ENCODE measurements at places on chromosomes 7 and 10.
A peak's percentile ranks its signal among the peaks of the same experiment; 100 is the strongest.

- H3K4me3 ChIP-seq: peak overlapping the region; percentile 81
- DNase-seq: no peak
- H3K27ac ChIP-seq: peak overlapping the region; percentile 63
- peaks cover 10% of the 10 kb centered on the region for H3K4me1 ChIP-seq
Observed at GRCh38 chr10:73167458-73167782, 388 bp downstream of the ECD start.

- H3K27me3 ChIP-seq: no peaks in the 10 kb centered on the region
- no peak overlapping the region for H3K27ac ChIP-seq
- no peaks in the 10 kb centered on the region for H3K36me3 ChIP-seq
- no peaks in the 10 kb centered on the region for H3K4me1 ChIP-seq
- H3K4me3 ChIP-seq: no peak overlapping the region
- DNase-seq: no peak
Observed at GRCh38 chr7:73901823-73902597, 41.1 kb downstream of the TMEM270 start.

- H3K4me3 ChIP-seq: no peak overlapping the region
- H3K36me3 ChIP-seq: no peaks in the 10 kb centered on the region
- H3K27me3 ChIP-seq: no peaks in the 10 kb centered on the region
- no peak for DNase-seq
Observed at GRCh38 chr7:84085147-84085546, 109.4 kb downstream of the SEMA3A start.

DNA sequence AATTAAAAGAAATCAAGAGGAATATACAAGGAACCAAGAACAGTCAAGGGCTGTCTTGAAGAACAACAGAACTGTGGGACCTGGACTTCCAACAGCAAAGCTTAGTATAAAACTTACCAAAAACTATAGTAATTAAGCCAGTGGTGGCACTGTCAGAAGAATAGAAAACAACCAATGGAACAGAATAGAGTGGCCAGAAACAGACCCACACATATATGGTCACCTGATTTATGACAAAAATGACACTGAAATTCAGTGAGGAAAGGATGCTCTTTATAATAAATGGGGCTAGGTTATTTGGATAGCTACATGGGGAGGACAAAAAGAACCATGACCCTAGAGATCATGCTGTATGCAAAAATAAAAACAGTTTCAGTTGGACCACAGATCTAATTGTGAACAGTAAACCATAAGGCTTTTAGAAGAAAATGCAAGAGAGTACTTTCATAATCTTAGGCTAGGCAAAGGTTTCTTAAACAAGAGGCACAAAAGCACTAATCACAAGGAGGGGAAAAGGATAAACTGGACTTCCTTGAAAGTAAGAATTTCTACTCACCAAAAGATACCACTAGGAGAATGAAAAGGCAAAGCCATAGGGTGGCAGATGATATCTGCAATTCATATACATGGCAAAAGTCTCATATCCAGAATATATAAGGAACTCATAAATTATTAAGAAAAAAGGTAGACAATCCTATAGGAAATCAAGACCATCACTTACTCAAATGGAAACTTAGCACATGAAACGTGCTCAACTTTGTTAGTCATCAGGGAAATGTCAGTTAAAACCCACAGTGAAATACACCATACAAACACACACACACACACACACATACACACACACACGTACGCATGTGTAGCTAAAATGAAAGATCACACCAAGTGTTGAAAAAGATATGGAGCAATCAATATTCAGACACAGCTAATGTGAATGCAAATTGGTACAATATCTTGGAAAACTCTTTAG is 20.8 kb downstream of the HYCC1 start:
- no peaks in the 10 kb centered on the region for H3K27me3 ChIP-seq
- H3K4me3 ChIP-seq: no peak overlapping the region
- H3K27ac ChIP-seq: no peak overlapping the region

DNA sequence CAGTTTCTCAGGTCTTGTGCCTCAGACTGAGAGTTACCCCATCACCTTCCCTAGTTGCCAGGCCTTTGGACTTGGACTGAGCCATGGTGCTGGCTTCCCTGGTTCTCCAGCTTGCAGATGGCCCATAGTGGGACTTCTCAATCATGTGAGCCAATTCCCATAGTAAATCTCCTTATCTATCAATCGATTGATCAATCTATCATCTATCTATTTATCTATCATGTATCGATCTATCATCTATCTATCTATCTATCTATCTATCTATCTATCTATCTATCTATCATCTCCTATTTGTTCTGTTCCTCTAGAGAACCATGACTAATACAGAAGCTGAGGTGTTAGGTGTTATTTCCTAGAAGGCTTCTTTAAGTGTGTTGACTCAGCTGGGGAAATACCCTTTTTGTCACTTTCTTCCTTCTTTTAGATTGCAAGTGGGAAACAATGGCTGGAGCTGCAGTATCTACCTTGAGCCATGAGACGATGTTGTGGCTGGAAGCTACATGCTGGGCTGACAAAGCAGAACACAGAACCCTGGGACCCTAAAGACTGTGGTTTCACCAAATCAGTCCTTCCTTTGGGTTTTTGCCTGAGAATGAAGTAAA is 234.7 kb upstream of the GLI3 start:
- no peak overlapping the region for H3K4me3 ChIP-seq
- H3K4me1 ChIP-seq: no peaks in the 10 kb centered on the region
- no peaks in the 10 kb centered on the region for H3K27me3 ChIP-seq
- no peak overlapping the region for H3K27ac ChIP-seq
- DNase-seq: no peak

- H3K27ac ChIP-seq: no peak overlapping the region
- H3K36me3 ChIP-seq: no peaks in the 10 kb centered on the region
- H3K27me3 ChIP-seq: no peaks in the 10 kb centered on the region
- no peak overlapping the region for H3K4me3 ChIP-seq
- no peaks in the 10 kb centered on the region for H3K4me1 ChIP-seq
Observed at GRCh38 chr10:78164702-78165101, 131.0 kb downstream of the RPS24 start.

- no peaks in the 10 kb centered on the region for H3K27me3 ChIP-seq
- H3K36me3 ChIP-seq: no peaks in the 10 kb centered on the region
- H3K4me1 ChIP-seq: no peaks in the 10 kb centered on the region
- H3K4me3 ChIP-seq: no peak overlapping the region
Observed at GRCh38 chr7:140225562-140226249, 48.9 kb upstream of the KDM7A start.

DNA sequence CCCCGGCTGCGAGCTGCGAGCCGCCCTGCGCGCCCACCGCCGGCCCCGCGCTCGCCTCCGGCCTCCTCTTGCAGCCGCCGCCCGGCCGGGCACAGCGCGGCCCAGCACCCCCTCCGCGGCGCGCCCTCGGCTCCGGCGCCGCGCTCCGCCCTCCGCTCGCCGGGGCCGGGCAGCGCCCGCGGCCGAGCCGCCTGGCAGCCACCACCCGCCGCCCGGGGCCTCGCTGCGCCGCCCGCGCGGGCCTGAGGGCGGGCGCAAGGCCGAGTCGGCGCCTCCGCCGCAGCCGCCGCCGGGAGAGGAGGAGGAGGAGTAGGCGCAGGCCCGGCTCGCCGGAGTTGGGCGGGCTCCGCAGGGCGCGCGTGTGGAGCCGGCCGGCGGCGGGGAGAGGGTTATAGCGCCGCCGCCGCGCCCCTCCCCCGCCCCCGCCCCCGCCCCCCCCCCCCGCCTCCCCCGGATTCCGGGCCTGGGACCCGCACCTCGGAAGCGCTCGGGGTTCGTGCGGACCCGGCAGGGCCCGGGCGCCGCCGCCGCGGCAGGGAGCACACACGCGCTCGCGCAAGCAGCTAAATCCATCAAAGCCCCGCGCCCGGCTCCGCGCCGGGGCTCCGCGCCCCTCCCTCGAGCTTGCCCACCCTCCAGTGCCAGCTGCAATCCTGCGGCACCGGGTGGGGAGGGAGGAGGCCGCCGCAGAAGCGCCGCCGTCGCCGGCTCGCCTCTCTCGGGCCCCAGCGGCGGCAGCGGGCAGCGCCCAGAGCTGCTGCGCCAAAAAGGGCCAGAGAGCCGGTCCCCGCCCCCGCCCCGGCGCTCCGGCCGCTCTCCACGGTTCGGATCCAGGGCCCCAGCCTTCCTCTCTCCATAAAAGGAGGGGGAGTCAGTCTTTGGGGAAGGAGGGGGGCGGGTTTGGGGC is at the start of gene PDGFA:
Gene PDGFA (minus strand): TSS at position 363 of the 907 bp plus-strand sequence. CDS start 845 bp downstream, outside the sequence.
- H3K27me3 ChIP-seq: no peaks in the 10 kb centered on the region
- peaks cover 6% of the 10 kb centered on the region for H3K36me3 ChIP-seq
- DNase-seq: no peak
- peak within 1 kb of the TSS; percentile 92 for H3K27ac ChIP-seq

GRCh38 chr7:151185762-151186639 is 1.0 kb downstream of the ASB10 start:
- H3K4me3 ChIP-seq: no peak overlapping the region
- H3K27ac ChIP-seq: no peak overlapping the region
- H3K27me3 ChIP-seq: peaks cover 15% of the 10 kb centered on the region

DNA sequence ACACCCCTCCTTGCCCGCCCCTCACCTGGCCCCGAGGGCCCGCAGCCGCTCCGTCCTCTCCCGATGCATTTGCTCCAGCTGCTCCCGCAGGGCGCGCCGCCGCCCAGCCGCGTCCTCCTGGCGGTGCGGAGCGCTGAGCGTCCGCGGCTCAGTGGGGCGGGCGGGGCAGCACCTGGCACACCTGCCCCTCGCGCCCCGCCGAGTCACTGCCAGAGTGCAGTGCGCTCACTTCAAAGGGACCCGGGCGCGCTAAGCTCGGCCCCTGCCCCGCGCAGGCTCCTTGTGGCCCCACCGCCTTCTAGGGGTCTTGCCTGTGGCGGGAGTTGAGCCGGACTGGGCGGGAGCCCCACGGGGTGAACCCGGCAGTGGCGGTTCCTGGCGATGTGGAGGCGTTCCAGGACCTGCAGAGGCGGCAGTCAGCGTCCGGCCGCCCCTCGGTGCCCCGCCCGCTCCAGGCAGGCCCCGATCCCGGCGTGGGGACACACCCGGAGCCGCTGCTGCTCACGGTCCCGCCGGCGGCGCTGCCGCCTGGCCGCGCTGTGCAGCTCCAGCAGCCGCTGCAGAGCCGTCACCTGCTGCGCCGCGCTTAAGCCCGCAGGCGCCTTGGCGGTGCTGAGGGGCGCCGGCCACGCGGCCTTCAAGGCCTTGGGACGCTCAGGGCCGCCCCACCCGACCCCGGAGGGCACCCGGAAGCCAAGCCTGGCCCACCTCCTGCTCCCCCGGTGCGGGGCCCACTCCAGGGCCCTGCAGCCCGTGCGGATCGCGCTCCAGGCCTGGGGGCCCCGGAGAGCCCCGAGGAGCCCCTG is 6.7 kb downstream of the ATP6V1F start:
- peaks cover 38% of the 10 kb centered on the region for H3K4me1 ChIP-seq
- peaks cover 9% of the 10 kb centered on the region for H3K36me3 ChIP-seq
- H3K27ac ChIP-seq: no peak overlapping the region
- H3K27me3 ChIP-seq: no peaks in the 10 kb centered on the region
- DNase-seq: no peak
- H3K4me3 ChIP-seq: peak overlapping the region; percentile 48
